ENCODE measurements at places on chromosomes 4 and X. TPM values are rescaled to one million over a fixed set of nuclear protein-coding genes. Genes with fewer than 3 reads are reported as not detected.

DNA sequence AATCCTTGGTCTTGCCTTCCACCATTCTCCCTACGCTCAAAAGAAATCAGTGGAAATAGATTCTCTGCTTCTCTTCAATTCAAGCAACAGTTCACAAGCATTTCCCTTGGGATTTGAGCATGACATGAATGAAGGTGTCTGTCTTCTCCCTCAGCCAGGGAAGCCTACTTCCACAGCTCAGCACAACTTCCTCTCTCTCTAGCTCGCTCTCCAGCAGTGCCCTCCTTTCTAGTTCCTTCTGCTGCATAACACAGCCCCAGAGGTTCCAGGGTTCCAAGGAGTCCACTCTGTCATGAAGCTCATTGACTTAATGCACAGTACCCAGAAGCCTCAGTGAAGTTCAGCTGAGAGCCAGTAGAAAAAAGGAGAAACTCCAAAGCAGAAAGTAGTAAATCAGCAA is 81.3 kb downstream of the PLS3 start:
- DNase-seq = no peak

Gene MAOA
- polyA plus RNA-seq = 26.0 TPM

DNA sequence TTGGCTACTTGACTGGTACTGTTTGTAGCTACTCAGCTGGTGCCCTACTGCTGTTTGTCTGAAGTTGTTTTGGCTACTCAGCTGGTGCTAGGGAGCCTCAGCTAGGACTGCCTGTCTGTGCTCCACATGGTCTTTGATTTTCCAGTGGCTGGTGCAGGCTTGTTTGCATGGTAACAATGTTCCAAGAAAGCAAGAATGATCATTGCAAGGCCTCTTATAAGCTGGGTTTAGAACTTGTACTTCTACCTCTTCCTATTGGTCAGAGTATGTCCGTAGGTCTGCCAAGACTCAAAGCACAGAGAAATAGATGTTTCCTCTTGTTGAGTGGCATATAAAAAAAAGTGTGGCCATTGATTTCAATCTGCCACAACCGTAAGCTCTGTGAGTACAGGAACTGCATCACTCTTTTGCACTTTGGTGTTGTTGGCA is 17.6 kb downstream of the NFKB1 start:
- no peak for DNase-seq

DNA sequence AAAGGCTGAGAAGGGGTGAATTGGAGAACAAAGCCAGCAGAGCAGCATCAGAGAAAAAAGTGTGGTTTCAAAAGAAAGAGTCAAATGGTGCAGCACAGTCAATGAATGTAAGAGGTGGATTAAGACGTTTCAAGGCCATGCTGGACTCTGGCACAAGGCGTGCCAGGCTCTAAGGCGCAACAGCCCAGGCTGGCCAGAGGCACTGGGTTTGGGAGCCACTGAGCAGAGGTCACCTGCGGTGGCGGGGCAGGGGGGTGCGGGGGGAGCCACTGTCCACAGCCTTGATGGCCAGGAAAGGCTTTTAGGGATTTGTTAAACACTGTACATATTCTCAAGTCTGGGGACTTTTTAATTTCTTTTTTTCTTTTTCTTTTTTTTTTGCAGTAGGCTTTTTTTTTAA is 222.5 kb upstream of the FAT1 start:
- no peak for DNase-seq

DNA sequence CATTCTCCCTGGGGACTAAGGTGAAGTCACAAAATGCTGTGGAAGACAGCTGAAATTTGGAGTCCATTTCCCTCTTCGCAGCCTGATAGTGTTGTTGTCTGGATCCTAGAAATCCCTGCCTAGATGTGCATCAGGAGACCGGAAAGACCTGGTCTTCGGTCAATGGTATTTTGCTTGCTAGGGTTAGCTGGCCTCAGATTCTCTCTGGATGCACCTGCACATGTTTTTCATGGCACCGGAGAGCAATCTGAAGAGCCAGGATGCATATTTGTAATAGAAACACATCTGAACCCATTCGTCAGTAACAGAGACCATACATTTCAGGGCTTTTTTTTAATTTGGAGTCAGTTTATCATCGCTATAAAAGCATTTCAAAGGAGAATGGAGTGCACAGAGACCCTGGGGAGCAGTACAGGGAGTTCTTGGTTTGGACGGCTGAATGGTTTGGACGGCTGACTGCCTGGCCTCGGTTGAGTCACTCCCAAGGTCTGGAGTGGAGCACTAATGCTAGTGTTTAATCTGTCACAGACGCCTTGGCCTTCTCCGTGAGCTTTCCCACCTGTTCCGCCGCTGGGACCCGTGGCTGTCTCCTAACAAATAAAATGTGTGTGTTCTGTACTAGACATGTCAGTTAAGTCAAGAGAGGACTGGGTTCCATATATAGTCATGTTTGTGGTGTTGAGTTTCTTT is 7.5 kb upstream of the PDLIM3 start:
- DNase-seq = no peak

Gene SAGE1
- not detected for polyA plus RNA-seq

- no peak for DNase-seq
Observed at GRCh38 chr4:85431156-85431555, 43.8 kb upstream of the ARHGAP24 start.

DNA sequence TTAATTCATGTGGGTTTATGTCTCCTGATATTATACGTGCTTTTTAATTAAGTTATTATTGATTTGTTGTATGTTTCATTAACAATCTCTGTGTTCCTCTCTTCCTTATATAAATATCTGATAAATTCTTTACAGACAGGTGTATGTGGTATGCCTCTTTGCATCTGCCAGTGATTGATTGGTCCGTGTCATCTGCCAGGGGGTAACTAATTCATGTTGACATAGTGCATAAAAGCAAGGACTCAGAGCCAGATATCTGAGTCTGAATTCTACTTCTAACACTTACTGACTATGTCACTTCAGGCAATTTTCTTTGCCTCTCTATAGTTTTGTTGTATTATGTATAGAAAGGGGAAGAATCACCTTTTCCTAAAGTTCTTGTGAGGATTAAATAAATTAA is 5.2 kb upstream of the AMBN start:
- DNase-seq = no peak

- peak; percentile 72 for DNase-seq
Observed at GRCh38 chr4:56681158-56681852, at the start of gene HOPX. HOPX (minus strand) TSS chr4:56681296; CDS start chr4:56657816, 23,480 bp downstream.

Gene NPY2R
- polyA plus RNA-seq = not detected

GRCh38 chr4:110108422-110108821 is 90.0 kb downstream of the ELOVL6 start:
- no peak for DNase-seq

Gene C1QTNF7
- not detected for polyA plus RNA-seq

DNA sequence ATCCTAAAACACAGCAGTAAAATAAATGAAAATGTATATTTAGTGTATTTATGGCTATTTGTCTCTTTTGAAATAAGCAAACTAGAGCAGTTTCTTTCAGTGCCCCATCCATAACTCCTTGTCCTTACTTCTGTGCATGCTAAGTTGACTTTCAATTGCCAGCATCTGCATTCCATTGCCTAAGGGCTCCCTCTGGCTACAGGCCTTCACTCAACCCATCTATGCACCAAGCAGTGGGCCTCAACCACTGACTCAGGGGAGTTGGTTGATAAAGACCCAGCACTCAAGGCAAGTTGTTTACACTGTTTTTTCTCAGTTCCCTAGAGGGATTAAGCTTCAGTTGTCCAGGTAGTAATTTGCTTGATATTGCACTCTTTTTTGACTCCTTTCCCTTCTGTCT is 265.7 kb downstream of the IQCM start:
- DNase-seq = no peak

DNA sequence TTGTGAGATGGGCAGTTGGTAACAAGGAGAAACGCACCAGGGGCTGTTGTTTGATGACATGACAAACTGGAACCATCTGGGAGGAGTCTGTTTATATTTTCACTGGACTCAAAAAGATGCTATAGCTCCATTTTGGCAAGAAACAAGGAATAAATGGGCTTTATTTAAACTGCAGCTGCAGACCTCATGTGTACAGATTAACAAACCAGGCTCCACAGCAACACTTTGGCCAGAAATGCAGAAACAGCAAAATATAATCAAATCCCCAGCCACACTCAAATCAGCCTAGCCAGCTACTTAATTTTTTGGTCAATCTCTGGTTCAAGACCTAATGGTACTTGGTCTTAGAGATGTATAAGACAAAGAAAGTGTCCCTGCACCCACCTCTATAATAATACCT is 52.7 kb downstream of the ASB9 start:
- no peak for DNase-seq

GRCh38 chr4:124861761-124862160 is 149.2 kb upstream of the ANKRD50 start:
- no peak for DNase-seq

GRCh38 chrX:9569876-9570301 is 105.0 kb downstream of the TBL1X start:
- DNase-seq = no peak

Gene TMPRSS11A
- polyA plus RNA-seq = not detected

- DNase-seq = peak; percentile 37
Observed at GRCh38 chr4:114535725-114536124, 62.9 kb upstream of the UGT8 start.

- DNase-seq = peak; percentile 68
Observed at GRCh38 chr4:76095568-76095967, 21.1 kb downstream of the ART3 start.

DNA sequence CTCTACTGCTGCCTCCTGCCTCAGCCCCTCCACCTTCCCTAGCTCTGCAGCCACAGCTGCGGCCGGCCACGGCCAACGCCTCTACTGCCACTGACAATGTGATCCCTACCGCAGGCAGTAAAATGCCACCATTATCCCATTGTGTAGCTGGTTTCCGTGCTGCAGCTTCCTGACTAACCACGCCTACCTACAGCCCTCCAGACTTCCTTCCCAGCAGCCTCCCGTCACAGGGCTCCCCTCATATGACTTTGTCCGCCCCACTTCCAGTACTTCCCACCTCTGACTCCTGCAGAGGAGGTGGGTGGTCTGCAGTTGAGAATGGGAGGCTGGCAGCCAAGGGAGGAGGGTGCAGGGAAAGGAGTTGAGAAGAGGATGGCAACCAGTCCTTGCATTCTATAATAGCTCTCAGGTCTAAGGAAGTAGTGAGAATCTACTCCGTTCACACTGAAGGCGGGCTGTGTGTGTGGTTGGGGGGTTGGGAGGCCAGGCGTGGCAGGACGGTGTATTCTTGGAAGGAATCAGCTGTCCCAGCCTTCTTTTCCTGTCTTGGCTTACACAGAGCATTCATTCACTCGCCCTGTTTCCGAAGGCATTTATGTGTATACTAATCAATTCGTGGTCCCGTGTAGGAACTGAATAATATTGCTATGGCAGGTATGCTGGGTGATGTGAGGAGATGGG is 33.1 kb upstream of the USP51 start:
- no peak for DNase-seq

DNA sequence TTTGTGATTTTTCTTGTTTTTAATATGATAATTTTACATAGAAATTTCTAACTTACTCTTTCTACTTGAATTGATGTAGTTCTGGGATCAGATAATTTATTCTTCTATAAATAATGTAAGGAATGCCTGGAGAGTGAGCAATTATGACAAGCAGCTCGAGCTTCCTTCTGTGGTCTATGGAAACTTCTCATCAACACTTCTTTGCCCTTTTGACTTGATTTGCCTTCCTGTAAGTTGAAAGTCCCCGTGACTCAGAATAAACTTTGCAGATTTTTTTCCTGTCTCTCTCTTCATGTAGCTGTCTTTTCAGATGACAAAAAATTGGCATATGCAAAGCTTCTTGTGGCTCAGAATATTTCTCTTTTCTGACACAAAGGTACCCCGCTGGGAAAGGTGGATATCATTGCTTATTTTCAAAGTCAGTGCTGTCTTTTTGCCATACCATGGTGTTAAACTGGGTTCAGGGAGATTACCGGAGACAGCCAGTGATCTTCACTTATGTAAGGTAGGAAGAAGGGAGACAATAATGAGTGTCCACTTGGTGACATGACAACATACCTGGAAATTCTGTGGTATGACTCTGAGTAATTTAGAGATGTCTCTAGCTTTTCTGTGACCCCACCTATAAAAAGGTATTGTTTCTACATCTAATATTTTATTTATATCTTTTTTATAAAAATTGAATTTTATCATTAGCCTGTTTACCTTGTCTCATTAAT is 278.6 kb upstream of the GNPDA2 start:
- peak; percentile 84 for DNase-seq

GRCh38 chr4:105236202-105236915 is 89.7 kb downstream of the TET2 start:
- no peak for DNase-seq

Gene TRIM75
- polyA plus RNA-seq = not detected

GRCh38 chr4:54103190-54103574 is 3.2 kb downstream of the GSX2 start:
- DNase-seq = no peak

Gene EVC2
- 0.79 TPM for polyA plus RNA-seq

Measured in mammary epithelial cell (primary cell).